ENCODE measurements at places on chromosomes 4 and X.

GRCh38 chr4:53019485-53020382, 157.6 kb downstream of the RASL11B start:
- H3K27ac ChIP-seq, result no peak overlapping the region
- no peaks in the 10 kb centered on the region for H3K36me3 ChIP-seq
- no peaks in the 10 kb centered on the region for H3K4me1 ChIP-seq
- no peaks in the 10 kb centered on the region for H3K27me3 ChIP-seq
- no peak overlapping the region for H3K4me3 ChIP-seq

DNA sequence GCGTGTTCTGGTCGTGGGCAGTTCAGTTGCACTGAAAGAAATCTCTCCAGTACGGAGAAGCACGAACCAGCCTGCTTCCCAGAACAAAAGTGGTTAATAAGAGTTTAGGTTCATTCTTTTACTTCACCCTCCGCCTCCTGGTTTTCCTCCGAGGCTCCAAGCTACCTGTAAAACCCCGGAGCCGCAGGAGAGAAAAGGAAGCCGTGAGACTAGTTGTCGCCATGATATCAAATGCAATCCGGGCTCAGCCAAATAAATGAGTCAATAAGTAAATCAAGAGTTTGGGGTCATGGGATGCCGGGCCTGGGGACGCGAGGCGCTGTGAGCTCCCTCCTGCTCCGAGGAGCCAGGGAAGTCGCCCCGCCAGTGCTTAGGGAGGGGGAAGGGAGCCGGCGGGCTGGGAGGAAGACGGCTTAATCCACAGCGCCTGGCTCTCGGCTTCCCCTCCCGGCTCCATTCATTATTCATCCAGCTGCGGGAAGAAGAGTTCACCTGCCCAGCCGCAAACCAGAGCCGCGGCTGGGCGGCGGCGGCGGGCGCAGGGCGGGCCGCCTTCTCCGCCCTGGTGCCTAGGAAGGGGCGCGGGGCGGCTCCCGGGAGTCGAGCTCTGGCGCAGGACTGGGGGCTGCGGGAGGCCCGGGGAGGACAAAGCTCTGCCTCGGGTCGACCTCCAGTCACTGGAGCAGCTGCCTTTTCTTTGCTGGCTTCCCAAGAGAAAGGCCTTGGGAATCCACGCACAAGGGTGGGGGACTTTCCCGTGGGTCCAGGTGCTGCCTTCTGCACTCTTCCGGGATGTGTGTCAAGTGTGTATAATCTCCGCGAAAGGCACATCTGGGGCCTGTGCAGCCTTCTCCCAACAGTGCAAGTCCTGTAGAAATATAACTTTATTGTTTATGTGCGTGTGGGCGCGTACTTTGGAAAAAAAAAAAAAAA, 1.7 kb downstream of the FRAS1 start:
- peaks cover 18% of the 10 kb centered on the region for H3K27me3 ChIP-seq
- no peak overlapping the region for H3K27ac ChIP-seq
- peaks cover 36% of the 10 kb centered on the region for H3K4me1 ChIP-seq
- H3K36me3 ChIP-seq, result no peaks in the 10 kb centered on the region
- peak overlapping the region; percentile 74 for H3K4me3 ChIP-seq
- peak; percentile 1 for DNase-seq

DNA sequence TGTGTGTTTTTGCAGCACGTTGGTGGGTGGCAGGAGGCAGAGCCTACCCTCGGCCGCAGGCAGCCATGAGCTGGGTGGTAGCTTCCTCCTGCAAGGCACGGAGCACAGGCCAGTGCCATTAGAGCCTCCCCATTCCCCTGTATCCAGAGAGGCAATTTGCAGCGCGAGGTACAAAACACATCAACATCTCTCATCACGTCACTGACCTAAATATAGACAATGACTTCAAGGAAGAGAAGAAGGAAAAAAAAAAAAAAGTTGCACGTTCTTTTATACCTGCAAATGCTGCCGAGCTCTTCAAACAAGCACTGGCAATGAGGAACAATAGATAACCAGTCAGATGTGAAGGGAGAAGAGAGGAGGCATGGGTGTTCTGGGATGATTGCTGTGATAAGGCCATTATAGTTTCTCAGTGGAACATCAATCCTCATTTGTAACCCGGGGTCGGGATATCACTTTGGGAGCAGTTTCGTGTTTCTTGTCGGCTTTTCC, 159.9 kb downstream of the MGST2 start:
- no peak overlapping the region for H3K27ac ChIP-seq
- H3K4me1 ChIP-seq, result no peaks in the 10 kb centered on the region
- H3K36me3 ChIP-seq, result no peaks in the 10 kb centered on the region

DNA sequence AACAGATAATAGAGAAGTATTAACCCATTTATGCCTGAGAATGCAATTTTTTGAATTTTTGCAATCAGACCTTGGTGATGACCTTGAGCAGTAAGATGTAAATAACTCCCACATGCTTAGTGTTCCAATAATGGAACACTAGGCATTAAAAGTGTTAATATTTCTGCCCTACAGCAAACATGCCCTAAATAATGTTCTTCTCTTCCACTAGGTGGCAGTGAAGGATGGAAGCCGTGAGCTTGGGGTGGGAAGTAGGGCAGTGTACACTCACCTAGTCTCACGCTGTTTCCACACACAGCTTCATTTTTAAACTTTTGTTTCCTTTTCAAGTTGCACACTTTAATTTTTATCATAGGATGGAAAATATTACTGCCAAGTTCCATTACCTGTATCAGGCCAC, 613.1 kb upstream of the HS3ST1 start:
- H3K36me3 ChIP-seq, result no peaks in the 10 kb centered on the region
- DNase-seq, result no peak
- no peak overlapping the region for H3K27ac ChIP-seq

GRCh38 chr4:53314252-53314651, 51.6 kb downstream of the SCFD2 start:
- no peaks in the 10 kb centered on the region for H3K27me3 ChIP-seq
- no peak overlapping the region for H3K27ac ChIP-seq

Measured in immature natural killer cell (primary cell).